ENCODE measurements at places on chromosomes 1 and 21.
A peak's percentile ranks its signal among the peaks of the same experiment; 100 is the strongest.

DNA sequence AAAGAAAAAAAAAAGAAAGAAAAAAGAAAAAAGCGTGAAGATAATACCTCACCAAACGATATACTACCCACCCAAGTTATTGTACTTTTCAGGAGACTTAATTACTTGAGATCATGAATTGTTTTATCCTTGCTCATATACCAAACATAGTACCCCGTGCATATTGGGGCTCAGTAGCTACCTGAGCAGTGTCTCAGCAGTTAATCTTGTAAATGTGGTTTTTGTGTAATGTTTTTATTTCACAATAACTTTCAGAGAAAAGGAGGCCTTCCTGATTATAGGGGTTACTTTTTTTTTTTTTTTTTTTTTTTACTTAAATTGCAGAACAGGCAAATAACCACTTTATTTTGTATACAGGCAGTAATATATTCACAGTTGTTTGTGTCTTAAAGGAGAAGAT lies 80.3 kb downstream of the OSBPL9 start:
- DNase-seq = no peak

DNA sequence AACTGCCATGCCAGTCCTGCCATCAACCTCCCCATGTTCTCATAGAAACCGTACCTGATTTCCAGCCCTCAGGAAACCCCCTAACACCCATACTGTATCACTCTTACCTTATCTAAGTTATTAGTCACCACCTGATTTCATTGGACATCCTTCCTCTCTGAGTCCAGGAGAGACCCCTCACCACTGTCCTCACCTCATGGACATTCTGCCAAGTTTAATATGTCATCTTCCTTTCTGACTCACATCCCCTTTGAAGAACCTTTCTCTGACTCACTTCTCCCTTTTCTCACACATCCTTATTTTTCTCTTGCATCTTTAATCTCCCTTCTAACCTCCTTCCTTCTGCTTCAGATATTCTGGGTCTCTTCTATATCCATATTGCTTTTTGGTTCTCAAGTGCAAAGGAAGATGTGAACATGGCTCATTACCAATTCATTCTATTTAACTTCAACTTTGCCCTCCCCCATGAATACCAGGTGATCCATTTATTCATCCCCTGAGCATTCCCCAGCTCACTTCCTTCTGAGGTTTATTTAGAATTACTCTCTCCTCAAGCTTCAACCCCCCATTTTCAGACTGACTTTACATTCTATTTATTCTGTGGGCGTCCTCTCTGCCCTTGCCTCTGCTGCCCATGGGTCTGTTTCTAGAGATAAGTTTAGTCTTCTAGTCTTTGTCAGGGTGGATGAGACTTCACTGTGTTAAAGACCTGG lies 206.8 kb upstream of the ESRRG start:
- DNase-seq = no peak

DNA sequence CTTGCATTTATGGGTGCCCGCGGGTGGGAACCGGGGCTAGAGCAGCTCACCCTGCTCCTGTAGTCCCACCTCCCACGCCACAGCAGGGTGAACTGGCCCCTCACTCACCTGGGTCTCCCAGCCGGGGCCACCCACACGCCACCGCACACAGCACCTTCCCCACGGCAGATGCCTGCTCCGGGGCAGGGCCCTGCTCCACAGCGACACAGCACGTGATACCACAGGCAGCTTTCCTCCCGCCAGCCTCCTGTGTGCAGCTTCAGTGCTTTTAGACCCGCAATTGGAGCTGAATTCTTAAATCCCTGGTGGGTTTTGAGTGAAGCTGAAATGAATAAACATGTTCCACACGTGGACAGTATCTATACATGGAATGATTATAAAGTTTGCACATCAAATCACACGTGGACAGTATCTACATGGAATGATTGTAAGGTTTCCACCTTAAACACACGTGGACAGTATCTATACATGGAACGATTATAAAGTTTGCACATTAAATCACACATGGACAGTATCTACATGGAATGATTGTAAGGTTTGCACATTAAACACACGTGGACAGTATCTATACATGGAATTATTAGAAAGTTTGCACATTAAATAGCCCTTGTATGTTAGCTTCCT lies 93.1 kb upstream of the COL6A1 start:
- DNase-seq = peak; percentile 79

GRCh38 chr1:61301824-61302657 lies 219.7 kb downstream of the NFIA start:
- DNase-seq = no peak

- no peak for DNase-seq
Observed at GRCh38 chr1:241810769-241811405, 37.1 kb upstream of the EXO1 start.

DNA sequence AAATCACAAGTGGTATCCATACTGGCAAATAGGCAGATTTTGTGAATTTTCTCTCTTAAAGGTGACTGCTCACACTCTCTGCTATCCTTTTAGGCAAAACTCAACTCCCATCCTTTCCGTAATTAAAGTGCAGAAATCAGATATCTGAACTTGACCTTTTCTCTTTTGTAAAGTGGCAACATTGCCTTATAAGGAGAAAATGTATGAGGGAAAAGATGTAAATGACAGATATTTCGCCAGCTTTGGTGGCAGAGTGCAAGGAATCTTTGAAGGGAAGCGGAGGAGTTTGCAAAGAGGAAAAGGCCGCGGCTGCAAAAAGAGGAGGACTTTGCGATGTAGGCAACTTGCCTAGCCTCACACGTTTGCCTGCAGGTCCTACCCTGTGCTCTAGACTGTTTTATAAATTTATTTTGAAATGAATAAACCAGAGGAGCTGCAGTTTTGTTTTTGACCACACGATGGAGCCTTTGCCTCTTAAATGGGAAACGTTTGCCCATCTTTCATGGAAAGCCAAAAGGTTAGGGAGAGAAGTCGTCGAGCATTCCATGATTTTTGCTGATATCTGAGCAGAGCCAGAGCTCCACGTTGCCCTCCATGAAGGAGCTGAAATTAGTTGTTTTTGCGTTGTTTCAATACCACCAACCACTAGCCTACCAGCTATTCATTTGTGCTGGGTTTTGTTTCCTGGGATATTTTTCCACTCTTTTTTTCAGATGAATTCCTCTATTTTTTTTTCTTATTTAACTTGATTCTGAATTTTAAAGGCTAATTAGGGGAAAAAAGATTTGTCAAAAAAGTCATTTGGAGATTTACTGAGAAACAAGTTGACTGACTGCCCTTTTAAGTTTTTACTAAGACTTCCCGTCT lies 242.3 kb downstream of the LMX1A start:
- peak; percentile 62 for DNase-seq

GRCh38 chr1:100767176-100767890 lies 47.8 kb downstream of the VCAM1 start:
- no peak for DNase-seq

DNA sequence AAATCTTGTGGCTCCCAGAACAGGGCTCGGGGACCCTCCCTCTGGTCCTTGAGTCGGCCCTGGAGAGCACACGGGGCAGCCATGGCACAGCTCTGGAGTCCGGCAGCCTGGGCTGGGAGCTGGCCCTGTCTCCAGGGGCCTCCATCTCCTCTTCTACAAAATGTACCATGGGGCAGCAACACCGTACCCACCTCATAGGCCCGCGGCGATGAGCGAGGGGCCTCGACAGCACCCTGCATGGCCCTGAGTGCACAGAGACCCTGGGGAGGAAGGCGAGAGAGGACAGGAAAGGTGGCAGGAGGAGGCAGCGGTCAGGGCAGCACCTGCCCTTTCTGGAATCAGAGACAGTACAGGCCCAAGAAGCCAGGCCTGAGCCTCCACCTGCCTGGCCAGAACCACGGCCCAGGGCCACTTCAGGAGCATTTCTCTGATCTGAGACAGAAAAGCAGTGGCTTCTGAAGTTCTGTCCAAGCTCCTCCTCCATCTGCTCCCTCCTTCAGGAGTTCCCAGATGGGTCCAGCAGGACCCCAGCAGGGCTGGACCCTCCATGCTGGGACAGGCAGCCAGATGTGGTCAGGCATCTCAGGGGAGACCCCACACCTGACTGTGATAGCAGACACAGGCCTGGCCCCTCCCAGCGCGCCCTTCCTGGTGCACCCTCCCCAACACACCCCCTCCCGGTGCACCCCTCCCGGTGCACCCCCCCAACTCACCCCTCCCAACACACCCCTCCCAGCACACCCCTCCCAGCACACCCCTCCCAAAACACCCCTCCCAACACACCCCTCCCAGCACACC lies 75.9 kb upstream of the ARHGEF16 start:
- no peak for DNase-seq

DNA sequence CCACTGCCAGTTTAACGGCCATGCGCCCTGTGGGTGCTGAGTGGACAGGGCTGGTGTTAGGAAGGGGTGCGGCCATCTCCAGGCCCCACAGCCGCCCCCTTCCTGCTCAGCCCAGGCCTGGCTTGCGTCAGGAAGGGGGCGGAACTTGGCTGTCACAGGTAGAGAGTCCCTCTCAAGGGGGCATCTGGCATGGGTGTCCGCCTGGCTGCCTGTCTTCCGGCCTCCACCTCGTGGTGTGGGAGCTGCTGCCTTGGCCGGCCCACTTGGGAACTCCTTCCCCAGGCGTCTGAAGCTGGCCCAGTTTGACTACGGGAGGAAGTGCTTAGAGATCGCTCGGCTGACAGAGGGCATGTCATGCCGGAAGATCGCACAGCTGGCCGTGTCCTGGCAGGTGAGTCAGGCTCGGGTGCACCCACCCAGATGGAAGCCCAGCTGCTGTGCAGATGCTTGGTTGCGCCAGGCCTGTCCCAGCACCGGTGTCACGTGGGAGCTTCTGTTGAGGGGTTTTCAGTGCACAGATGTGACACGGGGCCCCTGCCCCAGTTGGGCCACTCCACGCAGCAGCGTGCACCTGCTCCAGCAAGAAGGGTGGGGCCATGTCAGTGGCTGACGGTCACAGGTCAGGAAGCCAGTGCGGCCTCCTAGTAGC lies 9.1 kb upstream of the ATAD3B start:
- no peak for DNase-seq
